ENCODE measurements at places on chromosomes 11 and 22.

- DNase-seq = no peak
These were observed 114.2 kb upstream of the SEZ6L start for GRCh38 chr22:26054841-26055605.

- DNase-seq = no peak
These were observed 6.7 kb downstream of the CAPN5 start for GRCh38 chr11:77073328-77074001.

DNA sequence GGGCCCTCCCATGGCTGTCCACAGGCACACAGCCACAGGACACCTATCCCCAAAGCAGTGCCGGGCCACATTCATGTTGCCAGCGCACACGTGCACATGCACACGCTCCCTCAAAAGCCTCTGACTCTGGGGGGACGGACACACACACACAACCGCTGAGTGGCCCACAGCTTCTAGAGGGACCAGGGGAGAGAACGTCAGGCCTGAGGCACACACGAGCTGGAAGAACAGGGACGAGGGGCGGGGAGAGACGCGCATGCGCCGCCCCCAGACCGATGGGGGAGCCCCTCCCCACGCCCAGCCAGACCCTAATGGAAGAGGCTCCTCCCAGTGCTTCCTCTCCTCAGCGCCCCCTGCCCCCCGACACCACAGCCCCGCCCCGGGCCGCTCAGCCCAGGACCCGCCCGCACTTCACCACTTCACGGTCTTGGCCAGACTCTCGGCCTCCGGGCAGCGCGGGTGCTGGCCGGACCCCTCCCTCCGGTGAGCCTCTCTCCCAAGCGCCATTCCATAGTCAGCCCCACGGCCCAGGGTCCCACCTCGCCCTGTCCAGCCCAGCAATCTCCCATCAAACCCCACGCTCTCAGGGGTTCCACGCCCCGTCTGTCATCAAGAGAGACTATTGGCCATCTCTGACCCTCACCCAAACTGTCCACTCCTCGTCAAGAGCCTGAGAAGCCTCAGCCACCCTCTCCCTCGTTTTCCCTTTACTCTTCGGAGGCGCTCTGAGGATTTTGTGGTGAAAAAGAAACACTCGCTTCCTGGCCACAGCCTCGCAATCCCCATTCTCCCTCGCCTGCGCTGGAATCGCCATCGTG lies 11.7 kb downstream of the NRXN2 start:
- no peak for DNase-seq

DNA sequence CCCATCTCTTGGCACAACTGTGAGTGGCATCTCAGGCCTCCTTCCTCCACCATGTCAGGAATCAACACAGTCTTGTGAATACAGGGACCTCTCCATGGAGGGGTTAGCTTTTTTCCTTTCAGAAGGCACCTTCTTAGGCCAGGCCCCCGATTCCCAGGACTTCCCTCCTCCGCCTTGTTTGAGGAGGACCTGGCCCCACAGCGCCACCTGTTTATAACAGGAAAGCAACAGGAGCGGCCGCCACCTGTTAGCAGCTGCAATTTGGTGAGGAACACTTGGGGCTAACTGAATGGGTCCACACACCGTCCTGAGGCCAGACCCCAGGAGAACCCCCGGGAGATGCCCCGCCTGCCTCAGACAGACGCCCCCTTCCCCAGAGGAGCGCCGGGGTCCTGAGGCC lies 3.8 kb upstream of the PKP3 start:
- no peak for DNase-seq

DNA sequence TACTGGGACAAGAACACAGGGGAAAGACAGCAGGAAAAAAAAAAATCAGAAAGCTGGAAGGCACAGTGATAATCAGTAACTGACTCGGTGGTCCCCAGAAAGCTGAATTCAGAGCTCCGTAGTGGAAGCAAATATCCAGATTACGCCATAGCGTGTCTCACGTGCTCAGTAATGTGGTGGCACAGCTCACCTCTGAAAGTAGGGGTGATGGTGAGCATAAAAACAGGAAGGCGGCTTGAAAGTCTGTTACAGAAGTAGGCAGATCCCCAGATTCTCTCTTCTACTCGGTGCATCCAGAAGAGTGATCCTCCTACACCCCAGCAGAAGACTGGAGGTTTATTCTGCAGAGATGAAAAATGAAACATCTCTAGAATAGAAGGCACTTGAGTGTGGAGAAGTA lies 11.1 kb upstream of the OR8B3 start:
- DNase-seq = no peak

DNA sequence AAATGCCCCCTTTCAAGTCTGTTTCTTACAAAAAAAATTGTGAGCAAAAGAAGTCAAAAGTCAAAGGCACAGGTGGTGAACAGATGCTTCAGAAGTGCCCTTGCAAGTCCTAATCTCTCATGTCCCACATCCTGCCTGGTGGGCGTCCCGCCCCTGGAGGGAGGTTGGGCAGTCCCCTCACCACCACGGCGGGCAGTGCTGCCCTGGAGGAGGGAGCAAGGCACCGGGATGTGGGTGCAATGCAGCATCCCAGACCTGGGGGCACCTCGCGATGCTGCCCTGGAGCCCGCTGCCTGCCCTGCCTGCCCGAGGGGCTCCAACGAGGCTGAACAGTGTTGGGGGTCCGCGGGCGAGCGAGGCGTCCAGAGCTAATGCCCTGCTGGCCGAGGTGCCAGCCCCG lies 15.9 kb downstream of the MRGPRG start:
- DNase-seq = no peak

- DNase-seq = no peak
These were observed 70.4 kb upstream of the SHISAL1 start for GRCh38 chr22:44383064-44383575.

DNA sequence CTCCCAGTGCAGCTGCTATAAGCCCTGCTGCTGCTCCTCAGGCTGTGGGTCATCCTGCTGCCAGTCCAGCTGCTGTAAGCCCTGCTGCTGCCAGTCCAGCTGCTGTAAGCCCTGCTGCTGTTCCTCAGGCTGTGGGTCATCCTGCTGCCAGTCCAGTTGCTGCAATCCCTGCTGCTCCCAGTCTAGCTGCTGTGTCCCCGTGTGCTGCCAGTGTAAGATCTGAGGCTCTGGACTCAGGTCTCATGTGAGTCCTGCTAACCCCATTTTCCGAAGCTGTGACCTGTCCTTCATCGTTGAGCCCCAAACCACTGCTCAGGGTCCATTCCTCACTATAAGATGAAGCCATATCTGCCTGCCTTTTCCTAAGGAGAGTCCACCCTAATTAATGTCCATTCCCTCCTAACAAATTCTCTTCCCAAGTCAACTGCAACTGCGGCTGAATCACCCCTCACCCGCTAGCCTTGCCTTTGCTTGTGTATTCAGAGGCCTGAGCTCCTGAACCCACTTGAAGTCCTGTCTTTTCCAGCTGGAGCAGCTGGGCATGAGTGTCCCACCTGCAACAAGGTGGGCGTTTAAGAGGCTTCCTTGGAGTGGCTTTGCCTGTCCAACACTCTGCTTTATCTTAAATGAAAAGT lies 626 bp downstream of the KRTAP5-7 start:
- no peak for DNase-seq

GRCh38 chr11:130040281-130040940 lies 29.3 kb upstream of the APLP2 start:
- no peak for DNase-seq

- DNase-seq = no peak
These were observed 55.9 kb downstream of the SWAP70 start for GRCh38 chr11:9719566-9720289.

GRCh38 chr11:74377689-74378088 lies 20.5 kb downstream of the PGM2L1 start:
- no peak for DNase-seq

- peak; percentile 23 for DNase-seq
These were observed 21.7 kb downstream of the TMPRSS13 start for GRCh38 chr11:117907276-117908108.

DNA sequence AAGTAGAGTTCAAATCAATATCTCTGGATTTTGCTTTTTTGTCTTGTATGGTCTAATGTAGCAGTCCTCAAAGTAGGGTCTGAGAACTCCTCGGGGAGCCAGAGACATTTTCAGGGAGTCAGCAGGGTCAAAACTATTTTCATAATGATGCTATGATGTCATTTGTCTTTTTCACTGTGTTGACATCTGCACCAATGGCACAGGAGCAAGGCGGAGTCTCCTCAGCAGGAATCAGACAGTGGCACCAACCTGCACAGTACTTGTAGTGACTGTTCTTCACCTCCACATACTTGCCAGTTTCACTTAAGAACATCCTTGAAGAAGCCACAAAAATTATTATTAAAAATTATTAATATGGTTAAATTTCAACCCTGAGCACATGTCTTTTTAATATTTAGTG lies 14.9 kb upstream of the FXYD6 start:
- no peak for DNase-seq

DNA sequence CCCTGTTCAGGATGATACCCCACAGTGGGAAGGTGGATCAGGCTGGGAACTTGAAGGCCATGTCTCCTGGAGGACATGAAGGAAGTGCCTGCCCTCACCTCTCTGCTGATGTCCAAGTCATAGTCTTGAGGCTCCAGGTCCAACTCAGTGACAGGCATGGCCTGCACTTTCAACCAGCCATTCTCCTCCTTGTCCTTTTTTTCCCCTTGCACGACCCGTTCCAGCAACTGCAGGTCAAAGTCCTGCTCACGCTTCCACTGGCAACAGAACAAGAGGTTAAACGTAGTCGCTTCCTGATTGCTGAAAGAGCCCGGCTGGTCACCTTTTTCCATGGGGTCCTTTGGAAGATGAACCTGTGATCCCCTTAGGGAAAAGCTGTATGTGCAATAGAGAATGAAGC lies 47.7 kb downstream of the C11orf58 start:
- DNase-seq = no peak

- no peak for DNase-seq
These were observed 16.8 kb downstream of the APOL5 start for GRCh38 chr22:35734517-35734827.

- no peak for DNase-seq
These were observed 2.9 kb upstream of the ASCL2 start for GRCh38 chr11:2273311-2273710.

DNA sequence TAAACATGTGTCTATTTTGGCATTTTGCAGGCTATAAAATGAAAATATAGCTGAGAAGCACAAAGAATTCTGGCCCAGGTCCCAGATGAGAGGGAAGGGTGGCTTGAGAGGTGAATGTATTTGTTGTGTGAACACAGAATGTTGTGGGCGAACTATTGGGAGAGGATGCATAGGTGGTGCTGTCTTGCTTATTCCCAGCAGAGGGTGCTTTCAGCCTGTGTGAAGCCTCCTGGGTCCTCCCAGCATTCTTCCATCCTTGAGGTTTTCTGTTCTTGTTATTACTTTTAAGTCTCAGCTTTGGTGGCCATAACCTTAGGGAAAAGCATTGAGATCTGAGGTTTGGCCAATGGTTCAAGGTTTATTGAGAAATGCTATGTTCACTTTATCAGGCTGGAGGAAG lies 108.7 kb upstream of the SNX19 start:
- no peak for DNase-seq

GRCh38 chr11:102472127-102472526 lies 19.6 kb upstream of the TMEM123 start:
- DNase-seq = no peak

DNA sequence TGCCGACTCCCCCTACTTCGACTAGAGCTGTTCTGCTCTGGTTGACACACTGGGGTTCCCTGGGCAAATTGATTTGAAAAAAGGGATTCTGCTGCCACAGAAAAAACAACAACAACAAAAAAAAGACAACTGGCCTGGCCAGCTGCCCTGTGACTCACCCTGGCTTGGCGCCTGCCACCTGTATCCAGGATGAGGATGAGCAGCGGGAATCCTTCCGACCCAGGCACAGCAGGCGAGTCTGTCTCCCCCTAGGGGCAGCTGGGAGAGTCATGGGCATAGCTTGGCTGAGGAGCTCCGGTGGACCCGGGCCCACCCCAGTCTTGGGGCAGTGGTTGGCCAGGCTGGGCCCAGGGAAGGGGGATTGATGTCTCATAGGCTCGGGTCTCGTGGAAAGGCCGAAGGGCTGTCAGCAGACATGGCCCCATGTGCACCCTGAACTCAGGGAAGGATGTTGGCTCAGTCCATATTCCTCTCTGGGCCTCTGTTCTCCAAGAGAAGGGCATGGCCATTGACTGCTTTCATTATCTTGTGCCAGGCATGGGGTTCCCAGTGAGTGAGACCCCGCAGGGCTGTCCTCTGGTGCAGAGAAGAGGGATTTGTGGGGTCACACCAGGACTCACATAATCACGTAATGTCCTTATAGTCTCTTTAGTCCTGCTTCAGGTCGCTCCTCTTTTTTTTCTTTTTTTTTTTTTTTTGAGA lies 10.4 kb upstream of the SUN2 start:
- DNase-seq = no peak

DNA sequence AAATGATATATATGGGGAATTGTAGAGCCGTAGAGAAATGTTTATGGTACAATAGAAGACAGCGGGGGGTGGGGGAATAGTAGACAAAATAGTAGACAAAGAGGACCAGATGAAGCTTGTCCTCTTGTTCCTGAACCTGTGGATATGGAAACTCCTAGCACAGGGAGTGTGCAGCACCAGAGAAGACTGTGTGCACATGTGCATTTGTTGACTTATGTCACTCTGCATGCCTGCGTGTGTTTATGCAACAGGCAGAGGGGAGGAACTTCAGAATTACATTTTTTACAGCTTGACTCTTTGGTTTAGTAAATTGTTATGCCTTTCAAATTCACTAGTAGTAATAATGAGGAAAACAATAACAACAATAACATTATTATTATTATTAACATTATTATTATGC lies 36.0 kb downstream of the TENM4 start:
- no peak for DNase-seq

- DNase-seq = no peak
These were observed 91.7 kb downstream of the WNT7B start for GRCh38 chr22:45885171-45885840.

Measured in stimulated activated CD8-positive, alpha-beta memory T cell treated with anti-CD3 and anti-CD28 coated beads, Interleukin-7, amount 100 ng/mL, for 1 hour (primary cell).